ENCODE measurements at places on chromosomes 7 and 10.
A peak's percentile ranks its signal among the peaks of the same experiment; 100 is the strongest.

- no peak for DNase-seq
Observed at GRCh38 chr10:46033602-46034011, 3.2 kb upstream of the NCOA4 start.

DNA sequence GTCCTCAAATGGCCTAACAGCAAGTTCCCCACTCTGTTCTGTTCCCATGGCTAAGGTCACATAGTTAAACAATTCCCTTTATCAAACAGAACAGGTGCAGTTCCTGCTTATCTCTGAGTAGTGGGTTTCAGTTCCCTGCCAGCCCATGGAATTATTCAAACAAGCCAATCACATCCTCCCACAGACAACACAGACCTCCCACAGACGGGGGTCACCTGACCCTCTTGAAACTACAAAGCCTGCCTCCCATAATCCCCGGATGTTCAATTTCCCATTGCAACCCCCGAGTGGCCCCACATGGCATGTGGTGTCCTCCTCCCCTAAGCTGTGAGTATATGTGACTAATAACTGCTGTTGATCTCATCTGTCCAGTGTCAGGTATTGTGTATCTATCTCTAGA, 64.1 kb downstream of the TMEM168 start:
- DNase-seq: no peak

GRCh38 chr10:52663161-52663560, 109.4 kb downstream of the MBL2 start:
- DNase-seq: no peak

GRCh38 chr10:128480601-128481000, 354.4 kb upstream of the MKI67 start:
- no peak for DNase-seq

DNA sequence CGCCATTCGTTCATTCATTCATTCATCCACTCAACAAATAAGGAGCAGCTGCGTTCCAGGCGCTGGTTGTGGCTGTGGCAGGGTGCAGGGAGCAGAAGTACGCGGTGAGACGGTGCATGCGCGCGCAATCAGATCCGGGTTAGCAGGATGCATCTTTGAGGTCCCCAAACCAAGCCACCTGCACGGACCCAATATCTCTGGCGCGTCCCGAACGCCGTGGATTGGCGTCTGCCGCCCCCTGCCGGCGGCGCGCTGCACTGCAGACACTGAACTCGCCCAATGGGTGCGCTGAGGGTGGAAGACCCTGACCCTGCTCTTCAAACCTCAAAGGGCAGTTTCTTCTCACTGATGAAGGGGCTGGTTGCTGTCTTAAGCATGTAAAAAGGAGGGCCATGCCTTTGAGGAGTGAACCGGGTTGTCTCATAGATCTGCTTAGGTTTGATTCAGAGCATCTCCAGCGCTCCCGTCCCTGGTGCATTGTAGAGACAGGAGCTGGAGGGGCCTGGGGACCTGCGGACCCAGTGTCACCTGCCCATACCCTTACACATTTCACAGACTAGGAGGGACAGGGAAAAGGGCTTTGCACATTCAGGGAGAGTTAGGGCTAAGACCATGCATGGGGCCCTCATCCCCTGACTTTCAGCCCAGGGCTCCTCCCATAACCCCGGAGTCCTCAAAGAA, 102.5 kb downstream of the RAMP3 start:
- DNase-seq: peak; percentile 76

DNA sequence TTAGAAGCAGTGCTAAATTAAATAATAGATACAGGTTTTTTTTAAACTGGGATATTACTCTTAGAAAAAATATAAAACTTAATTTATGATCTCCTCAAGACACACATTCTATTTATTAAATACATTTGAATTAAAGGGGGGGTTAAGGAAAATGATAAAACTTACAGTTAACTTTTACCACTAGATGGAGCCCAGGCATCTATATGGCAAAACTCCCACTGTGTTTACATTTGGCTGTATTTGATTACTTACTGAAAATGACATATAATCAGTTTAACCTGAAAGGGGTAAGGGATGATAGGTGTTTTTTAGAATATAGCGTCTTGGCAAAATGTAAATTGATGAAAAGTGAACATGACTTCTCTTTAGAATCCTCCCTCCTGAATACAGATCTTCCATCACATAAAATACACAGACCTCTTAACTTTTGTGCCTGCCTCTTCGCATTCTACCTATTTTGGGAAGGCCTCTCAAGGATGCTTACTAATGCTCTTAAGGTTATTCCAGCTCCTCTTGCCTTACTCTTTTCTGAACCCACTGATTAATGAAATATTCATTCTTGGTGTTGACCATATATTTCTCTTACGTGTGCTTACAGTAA, 235.7 kb downstream of the AGMO start:
- no peak for DNase-seq

DNA sequence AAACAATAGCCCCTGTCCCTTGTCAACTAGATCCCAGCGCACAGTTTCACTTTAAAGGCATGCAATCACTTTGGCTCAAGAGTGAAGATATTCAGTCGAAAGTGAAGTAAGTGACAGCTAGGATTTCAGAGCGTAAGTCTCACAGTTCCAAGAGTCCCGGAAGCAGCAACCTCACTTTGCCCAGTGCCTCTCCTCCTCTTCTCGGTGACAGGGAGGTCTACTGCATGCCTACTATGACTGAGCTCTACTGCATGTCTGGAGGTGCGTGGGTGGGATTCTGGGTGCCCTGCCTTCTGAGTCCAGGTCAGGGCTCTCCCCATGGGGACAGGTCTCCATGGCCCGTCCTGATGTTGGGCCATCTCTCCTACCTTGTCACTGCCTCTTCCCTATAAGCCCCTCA, 17.0 kb downstream of the PRKCQ start:
- no peak for DNase-seq

- no peak for DNase-seq
Observed at GRCh38 chr10:28279878-28280277, 23.0 kb downstream of the MPP7 start.

DNA sequence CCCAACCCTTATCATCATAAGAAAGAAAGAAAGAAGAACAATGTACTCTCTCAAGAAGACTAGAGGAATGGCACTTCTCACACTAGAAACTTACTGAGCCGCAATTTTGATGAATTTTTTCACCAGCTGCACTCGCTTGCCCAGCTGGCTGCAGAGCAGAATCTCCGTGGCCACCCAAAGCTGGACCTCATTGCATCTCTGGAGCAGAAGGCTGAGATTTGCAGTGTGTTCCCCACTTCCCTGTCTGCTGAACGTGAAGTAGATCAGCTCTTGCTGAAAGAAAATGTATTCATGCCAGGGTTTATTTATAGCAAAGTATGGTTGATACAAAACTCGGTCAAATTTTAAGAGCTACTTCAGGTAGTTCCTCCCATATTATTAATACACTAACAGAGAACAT, 199.3 kb upstream of the CDCA7L start:
- no peak for DNase-seq

- DNase-seq: no peak
Observed at GRCh38 chr7:36506820-36507219, 117.2 kb downstream of the ANLN start.

GRCh38 chr10:126734015-126734414, 63.5 kb upstream of the C10orf90 start:
- DNase-seq: no peak

- no peak for DNase-seq
Observed at GRCh38 chr7:54354436-54354835, 187.7 kb upstream of the VSTM2A start.

DNA sequence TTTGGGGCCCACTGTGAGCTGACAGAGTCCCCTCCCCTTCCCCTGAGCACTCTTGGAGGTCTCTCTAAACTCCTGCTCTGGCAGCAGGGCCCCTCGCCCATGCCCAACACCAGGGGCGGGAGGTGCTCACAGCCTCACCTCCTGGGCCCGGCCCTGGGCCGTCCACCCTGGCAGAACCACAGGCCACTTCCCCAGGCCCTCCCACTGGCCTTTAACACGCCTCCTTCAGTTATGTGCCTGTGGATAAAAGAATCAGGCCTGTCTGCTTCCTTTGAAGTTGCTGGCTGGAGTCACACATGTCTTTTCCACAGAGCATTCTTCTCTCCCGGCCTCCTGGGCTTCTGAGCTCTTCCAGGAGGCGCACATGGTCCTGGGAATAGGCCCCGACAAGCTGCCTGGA, 10.2 kb downstream of the MYL10 start:
- DNase-seq: no peak

DNA sequence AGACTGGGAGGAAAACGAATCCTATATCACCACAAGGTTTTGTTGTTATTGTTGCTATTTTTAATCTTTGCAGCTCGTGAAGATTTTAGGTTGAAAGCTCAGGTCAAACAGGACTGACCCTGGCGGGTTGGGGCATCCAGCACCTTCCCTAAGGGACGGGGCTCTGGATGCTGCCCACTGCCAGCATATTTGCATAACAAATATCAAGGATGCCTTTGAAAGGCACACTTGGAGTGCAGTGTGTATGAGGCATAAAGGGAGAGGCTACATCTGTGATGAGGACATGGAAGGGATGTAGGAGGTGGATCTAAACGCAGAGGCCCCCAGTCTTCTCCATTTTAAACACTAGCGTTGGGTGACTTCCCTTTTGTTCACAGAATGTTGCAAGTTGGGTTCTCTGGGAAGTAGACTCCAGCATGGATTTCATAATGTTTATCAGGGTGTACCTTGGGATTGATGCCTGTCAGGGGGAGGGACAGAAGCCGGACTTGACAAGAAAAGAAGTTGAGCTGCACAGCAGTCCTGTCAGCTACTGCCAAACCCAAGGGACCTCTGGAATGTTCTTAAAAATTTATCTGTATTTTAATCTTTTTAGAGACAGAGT, 181.1 kb upstream of the IMMP2L start:
- DNase-seq: no peak

- no peak for DNase-seq
Observed at GRCh38 chr10:88190123-88190522, 326.7 kb downstream of the PTEN start.

GRCh38 chr7:67918158-67918557, 921.5 kb downstream of the TYW1 start:
- DNase-seq: no peak

- DNase-seq: no peak
Observed at GRCh38 chr7:48899932-48900331, 24.4 kb upstream of the CDC14C start.

- no peak for DNase-seq
Observed at GRCh38 chr7:155609185-155609584, 35.3 kb upstream of the RBM33 start.

DNA sequence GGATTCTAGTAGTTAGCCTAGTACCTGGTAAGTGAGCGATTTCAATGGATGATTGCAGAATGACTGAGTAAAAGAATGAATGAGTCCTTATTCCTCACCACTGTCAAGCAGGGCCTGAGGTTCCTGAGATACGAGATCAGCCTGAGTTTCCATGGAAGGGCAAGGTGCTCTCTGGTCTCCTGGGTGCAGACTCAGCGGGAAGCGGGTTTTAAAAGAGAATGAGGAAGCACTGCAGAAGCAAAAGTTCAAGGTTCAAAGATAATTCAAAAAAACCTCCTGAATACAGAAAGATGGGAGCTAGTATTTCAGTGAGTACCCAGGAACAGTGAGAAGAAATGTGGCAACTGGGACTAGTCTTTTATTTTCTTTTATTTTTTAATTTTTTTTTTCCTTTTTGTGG, 4.3 kb downstream of the ZNF3 start:
- no peak for DNase-seq

DNA sequence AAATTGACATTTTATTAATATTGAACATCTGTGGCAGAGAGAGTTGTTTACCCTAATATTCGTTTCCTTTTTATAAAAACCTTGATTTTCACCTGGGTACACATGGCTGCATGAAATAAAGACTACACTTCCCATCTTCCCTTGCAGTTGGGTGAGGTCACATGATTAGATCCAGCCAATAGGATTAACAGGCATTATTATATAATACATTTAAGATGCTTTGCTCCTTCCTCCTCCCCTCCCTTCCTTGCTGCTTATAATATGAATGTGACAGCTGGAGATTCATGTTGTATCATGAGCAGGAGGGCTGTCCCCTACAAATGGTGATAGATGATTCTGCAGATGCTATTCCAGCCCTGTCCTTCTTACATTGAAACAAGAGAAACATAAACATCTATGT, 146.6 kb downstream of the SH2D4B start:
- no peak for DNase-seq

DNA sequence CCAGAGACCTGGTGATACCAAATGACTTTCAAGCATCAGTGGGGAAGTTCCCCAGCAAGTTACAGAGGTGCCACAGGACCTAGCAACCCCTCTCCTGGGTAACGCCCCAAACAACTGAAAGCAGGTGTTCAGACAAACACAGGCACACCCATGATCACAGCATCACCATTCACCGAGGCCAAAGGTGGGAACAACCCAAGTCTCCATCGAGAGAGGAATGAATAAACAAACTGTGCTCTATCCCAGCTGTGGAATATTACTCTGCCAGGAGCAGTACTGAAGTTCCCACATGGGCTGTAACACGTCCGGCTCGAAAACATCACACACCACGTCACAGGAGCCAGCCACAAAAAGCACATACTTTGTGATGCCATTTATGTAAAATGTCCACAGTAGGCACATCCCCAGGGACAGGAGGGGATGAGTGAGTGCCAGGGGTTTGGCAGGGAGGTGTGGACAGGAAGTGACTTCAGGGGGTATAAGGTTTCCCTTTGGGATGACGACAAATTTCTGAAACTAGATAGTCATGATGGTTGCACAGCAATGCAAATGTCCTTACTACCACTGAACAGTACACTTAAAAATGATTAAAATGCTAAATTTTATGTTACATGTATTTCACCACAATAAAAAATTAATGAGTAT, 222.8 kb downstream of the TNS3 start:
- peak; percentile 18 for DNase-seq

DNA sequence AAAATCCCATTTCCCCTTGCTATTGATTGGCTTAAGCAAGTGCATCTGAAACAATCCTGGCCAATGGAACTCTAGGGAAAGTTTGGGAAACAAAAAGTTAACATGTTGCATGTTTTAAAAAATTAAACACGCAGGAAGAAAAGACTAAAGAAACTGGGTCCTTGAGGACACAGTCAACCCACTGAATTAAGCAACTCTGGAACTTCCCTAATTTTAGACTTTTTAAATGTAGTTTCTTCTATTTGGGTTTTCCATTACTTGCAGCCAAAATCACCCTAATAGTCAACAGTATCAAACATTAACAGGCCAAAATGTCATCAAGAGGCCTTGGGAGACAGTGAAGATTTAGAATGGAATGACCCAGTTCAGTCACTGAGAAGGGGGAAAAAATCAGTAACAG, 40.6 kb downstream of the OSBPL3 start:
- DNase-seq: no peak
